ENCODE measurements at places on chromosomes 1 and 21. TPM values are rescaled to one million over a fixed set of nuclear protein-coding genes. Genes with fewer than 3 reads are reported as not detected.

- DNase-seq = no peak
These were observed 53.5 kb downstream of the ITSN1 start for GRCh38 chr21:33695813-33696212.

SH2D2A gene
- total RNA-seq = 157 TPM

DNA sequence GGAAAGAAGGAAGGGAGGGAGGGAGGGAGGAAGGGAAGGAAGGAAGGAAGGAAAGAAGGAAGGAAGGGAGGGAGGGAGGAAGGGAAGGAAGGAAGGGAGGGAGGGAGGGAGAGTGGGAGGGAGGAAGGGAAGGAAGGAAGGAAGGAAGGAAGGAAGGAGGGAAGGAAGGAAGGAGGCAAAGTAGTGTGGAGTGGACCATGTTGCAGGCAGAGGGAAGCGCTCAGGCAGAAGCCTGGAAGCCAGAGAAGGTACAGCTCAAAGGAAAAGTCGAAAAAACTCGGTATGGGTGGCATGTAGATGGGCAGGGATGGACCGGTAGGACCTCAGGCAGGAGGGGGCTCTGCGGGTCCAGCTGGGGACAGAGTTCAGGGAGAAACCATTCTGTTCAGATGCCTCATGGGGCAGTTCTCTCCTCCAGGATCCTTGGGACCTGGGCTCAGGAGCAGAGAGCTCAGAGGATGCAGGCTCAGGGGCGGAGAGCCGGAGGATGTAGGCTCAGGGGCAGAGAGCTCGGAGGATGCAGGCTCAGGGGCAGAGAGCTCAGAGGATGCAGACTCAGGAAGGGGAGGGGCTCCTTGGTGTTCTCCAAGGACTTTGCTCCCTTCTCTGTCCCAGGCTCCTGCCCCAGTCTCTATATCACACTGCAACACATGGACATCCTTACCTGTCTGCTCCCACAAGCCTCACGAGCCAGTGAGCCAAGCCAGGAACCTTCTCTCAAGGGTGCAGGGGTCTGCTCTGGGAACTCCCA, 13.6 kb upstream of the PADI3 start:
- DNase-seq = no peak

- DNase-seq = no peak
These were observed 73.3 kb upstream of the PGD start for GRCh38 chr1:10325521-10325920.

- DNase-seq = peak; percentile 85
These were observed 9.8 kb upstream of the PHACTR4 start for GRCh38 chr1:28359592-28360239.

CR2 gene
- total RNA-seq = not detected

GRCh38 chr1:55081188-55081904, 42.0 kb downstream of the PCSK9 start:
- DNase-seq = no peak

ZBTB8B gene
- not detected for total RNA-seq

FAM43B gene
- not detected for total RNA-seq

GRCh38 chr1:207903767-207904166, 7.2 kb downstream of the CD34 start:
- DNase-seq = no peak

- DNase-seq = no peak
These were observed 720 bp downstream of the SUSD4 start for GRCh38 chr1:223363057-223363855.

OPRD1 gene
- total RNA-seq = not detected

DNA sequence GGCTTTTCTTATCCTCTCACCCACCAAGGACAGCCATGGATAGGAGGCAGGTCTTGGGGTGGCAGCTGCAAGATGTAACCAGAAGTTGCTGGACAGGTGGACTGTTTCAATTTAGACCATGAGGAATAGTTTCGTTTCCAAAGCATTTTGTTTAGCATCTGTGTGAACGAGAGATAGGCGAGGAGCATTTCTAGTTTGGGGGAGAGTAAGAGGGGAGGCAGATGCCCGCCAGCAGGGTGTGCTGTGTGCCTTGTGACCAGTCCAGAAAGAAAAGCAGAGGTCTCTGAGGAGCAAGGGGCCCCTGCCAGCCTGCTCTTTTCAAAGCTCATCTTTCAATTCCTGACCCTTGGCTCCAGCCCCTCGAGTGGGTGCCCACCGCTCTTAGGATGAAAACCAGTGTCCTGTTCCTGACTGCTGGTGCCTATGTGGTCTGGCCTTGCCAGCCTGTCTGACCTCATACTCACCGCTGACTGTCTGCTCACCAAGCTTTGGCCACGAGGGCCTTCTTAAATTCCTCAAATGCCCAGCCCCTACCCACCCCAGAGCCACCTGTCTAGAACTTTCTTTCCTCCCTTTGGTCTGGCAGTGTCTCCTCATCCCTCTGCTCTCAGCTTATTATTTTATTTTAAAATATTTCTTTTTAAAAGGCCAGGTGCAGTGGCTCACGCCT, 8.5 kb downstream of the SERINC2 start:
- no peak for DNase-seq

COL16A1 gene
- not detected for total RNA-seq

- DNase-seq = no peak
These were observed 55.3 kb downstream of the SETD4 start for GRCh38 chr21:36005018-36005417.

- DNase-seq = peak; percentile 75
These were observed 35.2 kb downstream of the URB2 start for GRCh38 chr1:229661022-229661877.

PROK1 gene
- total RNA-seq = not detected

DNA sequence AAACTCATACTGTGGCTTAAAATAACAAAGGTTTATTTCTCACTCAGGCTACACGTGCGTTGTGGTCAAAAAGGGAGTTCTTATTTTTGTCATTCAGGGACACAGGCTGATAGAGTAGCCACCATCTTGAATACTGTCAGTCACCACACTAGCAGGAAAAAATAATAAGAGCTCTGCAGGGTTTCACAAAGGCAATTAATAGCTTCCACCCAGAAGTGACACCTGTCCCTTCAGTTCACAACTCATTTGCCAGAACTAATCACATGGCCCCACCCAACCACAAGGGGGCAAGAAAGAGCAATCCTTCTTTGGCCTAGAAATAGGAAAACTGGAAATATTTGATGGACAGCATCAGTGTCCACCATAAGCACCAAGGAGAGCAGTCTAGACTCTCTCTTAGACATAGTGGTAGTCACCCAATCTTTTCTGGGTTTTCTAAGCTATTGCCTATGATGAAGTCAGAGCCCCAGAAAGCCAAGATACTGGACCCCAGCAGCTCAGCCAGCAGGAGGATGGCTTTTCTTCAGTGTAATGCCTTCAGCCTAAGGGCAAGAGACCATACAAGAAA, 8.2 kb downstream of the HAPLN2 start:
- peak; percentile 61 for DNase-seq

PALMD gene
- total RNA-seq = not detected

- DNase-seq = no peak
These were observed 1510.6 kb downstream of the MRPL39 start for GRCh38 chr21:24096651-24097050.

GRCh38 chr1:180231506-180231921, 1.4 kb downstream of the LHX4 start:
- DNase-seq = peak; percentile 47

- no peak for DNase-seq
These were observed 41.7 kb downstream of the EDN2 start for GRCh38 chr1:41442697-41443251.

- peak; percentile 53 for DNase-seq
These were observed 184.6 kb upstream of the JUN start for GRCh38 chr1:58968360-58968952.

ASTN1 gene
- total RNA-seq = not detected

GRCh38 chr1:12618965-12619791, 1.2 kb upstream of the DHRS3 start:
- peak; percentile 71 for DNase-seq

DNA sequence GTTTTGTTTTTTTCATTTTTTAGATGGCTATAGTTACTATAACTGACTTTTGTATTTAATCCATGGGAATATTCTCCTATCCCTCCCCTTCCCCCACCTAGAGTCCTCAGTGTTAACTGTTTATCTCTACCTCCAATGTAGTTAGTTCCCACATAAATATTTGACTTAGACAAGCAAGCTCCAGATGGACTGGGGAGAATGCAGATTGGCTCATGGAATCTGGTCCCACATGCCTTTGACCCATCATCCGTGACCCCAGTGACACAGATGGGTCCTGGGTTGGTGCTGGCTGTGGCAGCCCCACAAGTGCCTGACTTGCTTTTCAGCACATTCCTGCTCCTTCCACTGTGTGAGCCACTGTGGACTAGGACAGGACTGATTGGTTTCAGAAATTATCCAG, 41.8 kb downstream of the ATP2B4 start:
- no peak for DNase-seq

- no peak for DNase-seq
These were observed 224.0 kb downstream of the FGGY start for GRCh38 chr1:59520827-59521418.

DNA sequence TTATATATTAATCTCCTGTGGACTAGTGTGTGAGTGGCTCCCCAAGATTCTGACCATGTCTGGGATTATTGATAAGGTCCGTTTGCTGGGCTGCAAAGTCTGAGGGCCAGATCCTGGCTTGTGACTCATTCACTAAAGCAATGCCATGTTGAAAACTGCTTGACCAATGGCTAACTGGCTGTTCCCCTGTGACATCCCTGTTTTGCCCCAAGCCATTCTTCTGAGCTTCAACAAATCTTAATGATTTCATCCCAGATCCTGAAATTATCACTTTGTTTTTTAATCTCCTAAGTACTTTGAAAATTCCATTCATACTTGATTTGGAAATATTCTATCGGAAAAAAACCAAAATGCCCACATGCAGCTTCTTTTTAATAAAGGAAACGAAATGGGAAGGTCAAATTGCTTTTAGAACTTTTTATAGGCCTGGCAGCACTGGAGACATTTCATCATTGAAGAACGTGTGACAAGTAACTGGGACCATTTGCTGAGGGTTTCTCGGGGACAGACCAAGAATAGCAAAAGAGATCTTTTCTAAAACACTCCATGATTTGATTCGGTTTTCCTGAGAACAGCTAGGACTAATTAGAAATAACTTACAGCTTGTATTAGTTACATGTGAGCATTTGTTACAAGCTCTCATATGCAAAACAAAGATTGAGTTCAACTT, 121.3 kb downstream of the TGFB2 start:
- no peak for DNase-seq

GRCh38 chr1:175512637-175513412, 230.6 kb downstream of the TNR start:
- no peak for DNase-seq

DNA sequence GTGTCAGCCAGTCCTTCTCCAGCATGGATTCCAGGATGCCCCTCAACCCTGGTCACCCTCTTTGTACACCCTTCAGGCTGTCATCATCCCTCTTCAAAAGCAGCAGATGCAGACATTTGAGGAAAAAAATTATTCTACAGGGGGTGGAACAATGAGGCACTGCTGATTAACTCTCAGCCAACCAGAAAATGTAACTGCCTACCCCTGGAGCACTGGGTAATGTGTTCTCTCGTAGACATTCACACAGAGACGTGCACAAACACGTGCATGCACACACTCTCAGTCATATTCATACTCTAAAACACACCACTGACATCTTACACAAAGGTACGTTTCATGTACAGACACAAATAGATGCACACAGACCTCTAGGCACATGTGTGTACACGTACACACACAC, 175.4 kb downstream of the TRABD2B start:
- DNase-seq = no peak

- DNase-seq = no peak
These were observed 187.3 kb upstream of the DMRTA2 start for GRCh38 chr1:50610563-50610962.

DNA sequence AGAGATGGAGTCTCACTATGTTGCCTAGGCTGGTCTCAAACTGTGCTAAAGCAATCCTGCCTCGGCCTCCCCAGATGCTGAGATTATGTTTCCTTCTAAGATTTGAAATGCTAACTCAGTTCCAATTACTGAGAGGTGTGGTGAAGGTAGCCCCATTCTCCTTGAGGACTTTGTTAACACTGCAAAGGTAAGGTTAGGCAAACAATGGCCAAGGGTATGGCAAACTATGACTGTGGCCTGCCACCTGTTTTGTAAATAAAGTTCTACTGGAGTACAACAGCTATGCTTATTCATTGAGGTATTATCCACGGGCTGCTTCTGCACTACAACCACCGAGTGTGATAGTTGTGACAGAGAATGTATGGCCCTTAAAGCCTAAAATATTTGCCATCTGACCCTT, 9.6 kb upstream of the RIT1 start:
- DNase-seq = no peak

GRCh38 chr1:33296082-33296458, 24.8 kb downstream of the A3GALT2 start:
- DNase-seq = no peak

DNA sequence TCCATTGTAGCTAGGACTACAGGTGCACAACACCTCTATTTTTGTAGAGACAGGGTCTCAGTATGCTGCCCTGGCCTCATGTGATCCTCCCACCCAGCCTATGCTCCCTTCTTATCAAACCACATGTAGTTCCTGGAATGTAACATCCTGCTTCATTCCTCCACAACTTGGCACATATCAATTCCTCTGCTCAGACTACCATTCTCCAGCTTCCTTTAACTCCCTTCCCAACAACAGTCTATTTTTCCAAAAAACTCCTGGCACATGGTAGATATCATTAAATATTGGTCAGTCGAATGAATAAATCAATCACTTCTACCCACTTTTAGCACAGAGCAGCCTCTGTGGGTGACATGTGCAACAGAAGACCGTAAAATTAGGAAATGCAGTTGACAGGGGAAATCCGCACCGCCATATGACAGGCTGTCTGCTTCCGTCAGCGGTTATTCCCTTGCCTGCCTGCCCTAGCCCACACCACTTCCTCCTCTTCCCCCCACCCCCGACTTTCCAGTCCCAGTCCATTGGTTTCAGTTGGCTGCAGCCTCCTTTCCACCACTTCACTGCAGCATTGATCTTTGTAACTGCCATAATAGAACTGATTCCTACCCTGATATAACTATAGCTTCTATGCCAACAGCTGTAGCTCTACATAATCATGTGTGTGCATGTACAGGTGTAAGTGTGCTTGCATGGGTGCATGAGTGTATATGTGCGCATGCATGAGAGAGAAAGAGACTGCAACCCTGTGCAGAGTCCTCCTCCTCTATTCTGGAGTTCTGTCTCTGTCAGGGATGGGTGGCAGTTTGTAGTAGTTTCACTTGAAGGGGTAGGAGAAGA, 6.8 kb upstream of the AKR1A1 start:
- DNase-seq = peak; percentile 83

DNA sequence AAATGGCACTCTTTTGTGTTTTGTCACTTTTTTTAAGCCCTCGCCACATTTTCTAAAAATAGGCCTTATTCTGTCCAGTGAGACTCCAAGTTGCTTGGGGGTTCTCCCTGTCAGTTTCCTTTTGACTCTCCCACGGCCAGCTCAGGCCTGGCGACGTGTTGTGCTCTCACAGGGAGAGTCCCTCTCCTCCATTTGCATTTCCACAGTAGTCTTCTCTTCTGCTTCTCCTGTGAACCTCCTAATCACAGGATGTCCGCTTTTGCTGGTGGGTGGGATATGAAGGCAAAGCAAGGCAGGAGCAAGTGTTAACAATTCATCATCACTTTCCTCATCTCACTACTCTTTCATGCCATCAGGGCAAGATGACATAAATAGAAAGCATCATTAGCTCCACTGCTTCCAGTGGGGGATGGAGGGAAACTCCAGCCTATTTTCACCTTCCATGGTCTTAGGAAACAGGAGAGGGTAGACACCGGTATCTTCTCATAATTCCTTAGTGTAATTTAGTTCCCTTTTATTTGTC, 99.8 kb downstream of the INTS7 start:
- peak; percentile 74 for DNase-seq
